Cerebellar nuclear complex (tissue), 1 donor: ENCODE measurements at places on chromosomes 2 and 18.

- no peak for DNase-seq
Measured at GRCh38 chr2:171874963-171875362, 19.1 kb downstream of the SLC25A12 start.

- no peak for DNase-seq
Measured at GRCh38 chr2:45223531-45223930, 214.3 kb upstream of the SIX2 start.

DNA sequence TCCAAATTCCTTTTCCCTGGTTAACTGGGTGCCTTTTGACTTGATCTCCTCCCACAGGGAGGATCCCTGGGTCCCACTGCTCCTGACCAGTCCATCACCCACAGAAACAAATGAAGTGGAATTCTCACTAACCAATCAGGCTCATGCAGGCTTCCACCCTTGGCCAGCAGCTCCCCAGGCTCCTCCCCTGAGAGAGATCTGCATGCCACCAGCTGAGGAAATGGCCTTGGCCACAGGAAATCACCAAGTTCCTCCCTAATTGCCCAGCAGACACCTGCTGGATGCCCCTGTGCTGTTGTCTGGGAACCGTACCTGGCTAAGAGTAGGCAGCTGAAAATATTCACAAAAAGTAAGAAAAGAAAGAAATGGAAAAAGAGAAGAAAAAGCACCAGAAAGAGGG is 207.4 kb downstream of the NCK2 start:
- DNase-seq: no peak

DNA sequence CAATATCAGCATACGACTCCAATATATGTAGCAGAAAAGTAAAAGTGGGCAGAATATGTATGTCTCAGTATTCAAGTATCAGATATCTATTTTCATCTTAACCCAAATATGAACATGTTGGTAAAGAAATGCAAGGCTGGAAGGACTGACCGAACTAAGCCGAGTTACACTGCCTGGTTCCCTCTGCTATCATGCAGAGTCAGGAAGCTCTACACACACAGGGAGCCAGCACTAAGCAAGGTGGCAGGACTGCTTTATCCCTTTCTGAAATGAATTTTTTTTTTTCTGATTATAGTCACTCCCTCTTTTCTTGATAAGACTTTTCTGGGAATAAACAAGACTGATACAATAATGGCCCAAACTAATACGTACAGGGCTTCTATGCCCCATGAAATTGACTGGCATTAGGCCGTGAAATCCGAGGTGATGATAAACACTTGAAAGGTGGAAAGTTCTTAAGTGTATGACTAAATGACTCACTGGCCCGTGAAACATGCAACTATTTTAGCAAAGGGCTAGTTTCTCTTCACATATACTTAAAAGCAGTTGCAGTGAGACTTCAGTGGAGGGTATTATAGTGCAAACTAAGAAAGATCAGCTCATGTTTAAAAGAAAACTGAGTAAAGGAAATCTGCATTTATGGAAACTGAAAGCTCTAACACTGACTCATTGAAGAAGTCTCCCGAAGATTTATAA is 14.9 kb downstream of the DPP4 start:
- no peak for DNase-seq

DNA sequence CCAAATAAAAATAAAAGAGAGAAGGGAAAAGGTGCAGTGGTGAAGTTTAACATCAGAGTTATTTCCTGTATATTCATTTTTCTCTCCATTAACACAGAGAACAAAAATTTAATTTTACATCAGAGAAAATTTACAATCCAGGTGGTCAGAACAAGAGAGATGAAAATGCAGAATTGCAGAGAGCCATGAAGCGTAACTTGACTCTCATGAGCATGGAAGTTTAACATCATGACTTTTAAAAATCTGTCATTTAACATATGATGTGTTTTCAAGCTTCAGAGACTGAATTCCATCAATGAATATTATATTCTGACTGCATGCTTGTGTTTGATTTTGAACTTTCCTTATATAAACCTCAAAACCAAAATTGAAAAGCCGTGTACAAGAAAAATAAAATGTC is 79.3 kb upstream of the ZNF397 start:
- DNase-seq: no peak

- no peak for DNase-seq
Measured at GRCh38 chr2:47516360-47517104, 113.6 kb downstream of the MSH2 start.

DNA sequence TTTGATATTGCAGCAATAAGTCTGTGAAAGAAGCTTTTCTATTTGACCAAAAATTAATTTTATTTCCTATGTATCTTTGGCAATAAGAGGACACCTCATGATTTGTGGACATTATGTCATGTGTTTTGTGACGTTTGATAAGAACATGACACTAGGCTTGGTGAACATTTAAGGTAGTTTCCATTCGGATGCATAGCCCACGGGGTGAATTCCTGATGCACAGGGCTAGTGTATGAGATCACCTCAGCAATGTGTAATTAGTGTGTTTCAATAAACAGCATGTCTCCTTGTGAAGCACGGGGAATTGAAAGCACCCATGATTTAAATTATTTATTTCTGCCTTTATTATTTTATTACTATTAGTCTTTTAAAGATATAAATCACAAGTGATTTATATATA is 146.1 kb upstream of the LINC00305 start:
- DNase-seq: no peak

- no peak for DNase-seq
Measured at GRCh38 chr18:79465392-79465991, 69.8 kb downstream of the NFATC1 start.

DNA sequence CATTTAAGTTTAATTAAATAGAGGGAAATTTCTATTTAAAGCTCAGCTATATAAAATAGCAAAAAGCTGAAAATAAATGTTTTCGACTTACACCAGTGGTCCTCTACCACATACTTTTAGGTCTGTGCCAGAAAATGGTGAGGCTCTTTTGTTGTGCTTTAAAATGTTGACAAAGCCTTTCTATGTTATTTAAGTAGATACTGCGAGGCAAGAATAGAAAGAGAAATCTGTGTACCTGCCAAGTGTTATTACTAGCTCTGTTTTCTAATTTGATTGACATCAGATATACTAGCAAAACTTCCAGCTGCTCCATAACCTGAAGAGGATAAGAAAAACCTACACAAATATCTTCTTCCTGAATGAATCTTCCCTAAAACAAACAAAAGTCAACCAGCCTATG is 53.6 kb downstream of the LPIN2 start:
- no peak for DNase-seq

DNA sequence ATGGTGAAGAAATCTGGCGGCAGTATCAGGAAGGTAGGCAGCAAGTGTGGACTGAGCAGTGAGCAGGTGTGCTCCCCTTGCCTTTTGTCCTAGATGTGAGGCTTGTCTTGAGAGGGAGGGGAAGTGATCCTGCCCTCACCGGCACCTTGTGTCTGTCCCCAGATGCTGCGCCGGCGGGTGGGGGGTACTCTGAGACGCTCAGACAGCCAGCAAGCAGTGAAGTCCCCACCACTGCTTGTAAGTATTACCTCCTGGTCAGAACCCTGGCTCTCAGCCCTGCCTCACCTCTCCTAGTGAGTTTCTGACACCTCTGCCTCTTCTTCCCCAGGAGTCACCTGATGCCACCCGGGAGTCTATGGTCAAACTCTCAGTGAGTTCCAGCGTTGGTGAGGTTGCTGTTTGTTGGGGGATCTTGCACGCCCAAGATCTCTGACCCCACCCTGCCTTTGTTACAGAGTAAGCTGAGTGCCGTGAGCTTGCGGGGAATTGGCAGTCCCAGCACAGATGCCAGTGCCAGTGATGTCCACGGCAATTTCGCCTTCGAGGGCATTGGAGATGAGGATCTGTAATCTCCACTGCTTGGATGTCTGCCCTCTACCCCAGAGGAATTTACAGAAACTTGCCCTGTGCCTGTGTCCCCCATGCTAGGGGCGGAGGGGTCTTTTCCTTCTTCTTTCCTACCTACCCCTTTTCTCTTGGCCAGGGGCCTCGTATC is 4.2 kb downstream of the ZNF513 start:
- no peak for DNase-seq

DNA sequence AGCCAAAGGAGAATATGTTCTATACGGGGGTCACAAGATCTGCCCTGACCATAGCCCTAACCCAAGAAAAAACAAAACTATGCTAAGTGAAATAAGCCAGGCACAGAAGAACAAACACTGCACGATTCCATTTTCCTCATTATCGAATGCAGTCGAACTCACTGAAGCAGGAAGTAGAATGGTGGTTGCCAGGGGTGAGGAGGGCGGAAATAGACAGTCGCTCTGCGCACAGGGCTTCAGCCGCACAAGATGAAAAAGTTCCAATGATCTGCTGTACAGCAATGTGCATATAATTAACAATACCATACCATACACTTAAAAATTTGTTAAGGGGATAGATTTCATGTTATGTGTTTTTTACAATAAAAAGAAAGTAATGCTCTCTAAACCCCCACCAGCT is 257.7 kb downstream of the TXNL1 start:
- no peak for DNase-seq

- no peak for DNase-seq
Measured at GRCh38 chr2:174551697-174552096, 45.9 kb downstream of the WIPF1 start.

GRCh38 chr2:69300650-69301049 is 86.4 kb downstream of the GFPT1 start:
- DNase-seq: no peak

DNA sequence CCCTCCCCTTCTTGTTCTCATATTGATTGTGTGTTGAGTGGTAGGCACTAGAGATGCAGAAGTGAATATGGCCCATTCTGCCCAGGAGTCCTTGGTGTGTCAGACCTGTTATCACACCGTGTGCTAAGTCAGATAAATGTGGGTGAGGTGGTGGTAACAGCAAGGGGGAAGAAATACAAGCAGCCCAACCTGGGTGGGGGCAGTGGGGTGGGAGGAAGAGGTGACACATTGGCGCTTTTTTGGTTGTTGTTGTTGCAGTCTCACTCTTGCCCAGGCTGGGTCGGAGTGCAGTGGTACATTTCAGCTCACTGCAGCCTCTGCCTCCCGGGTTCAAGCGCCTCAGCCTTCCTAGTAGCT is 12.8 kb downstream of the B3GNT2 start:
- DNase-seq: no peak

GRCh38 chr2:64998658-64999061 is 9.5 kb downstream of the SLC1A4 start:
- DNase-seq: no peak

GRCh38 chr2:202098291-202098690 is 25.2 kb downstream of the KIAA2012 start:
- DNase-seq: no peak

DNA sequence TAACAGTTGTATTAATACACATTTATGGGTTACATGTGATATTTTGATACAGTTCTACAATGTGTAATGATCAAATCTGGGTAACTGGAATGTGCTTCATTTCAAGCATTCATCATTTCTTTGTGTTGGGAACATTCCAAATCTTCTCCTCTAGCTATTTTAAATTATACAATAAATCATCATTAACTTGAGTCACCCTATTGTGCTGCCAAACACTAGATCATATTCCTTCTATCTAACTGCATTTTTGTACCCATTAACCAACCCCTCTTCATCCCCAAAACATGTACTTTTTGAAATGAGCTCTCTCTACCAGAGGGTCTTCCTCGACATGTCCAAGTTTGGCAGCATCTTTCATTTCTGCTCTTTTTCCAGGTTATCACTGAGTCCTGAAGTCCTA is 81.1 kb upstream of the TTC39C start:
- no peak for DNase-seq

DNA sequence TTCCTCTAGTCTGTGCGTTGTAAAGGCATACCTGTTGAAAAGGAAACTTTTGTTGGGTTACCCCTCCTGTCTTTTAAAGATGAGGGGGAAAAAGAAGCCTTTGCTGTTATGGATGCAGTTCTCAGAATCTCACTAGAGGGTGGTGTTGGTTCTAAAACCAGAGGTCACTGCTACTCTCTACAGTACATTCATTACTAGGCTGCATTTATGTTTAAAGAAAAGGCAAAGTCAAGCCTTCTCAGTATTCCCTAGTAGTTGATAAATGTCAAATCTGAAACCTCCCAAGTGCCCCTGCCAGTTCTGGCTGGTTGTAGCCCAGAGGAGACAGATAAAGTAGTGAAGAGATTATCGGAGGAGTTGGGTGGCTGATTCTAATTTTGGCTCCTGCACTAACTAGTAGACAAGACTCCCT is 1.4 kb upstream of the PLCL1 start:
- DNase-seq: no peak

DNA sequence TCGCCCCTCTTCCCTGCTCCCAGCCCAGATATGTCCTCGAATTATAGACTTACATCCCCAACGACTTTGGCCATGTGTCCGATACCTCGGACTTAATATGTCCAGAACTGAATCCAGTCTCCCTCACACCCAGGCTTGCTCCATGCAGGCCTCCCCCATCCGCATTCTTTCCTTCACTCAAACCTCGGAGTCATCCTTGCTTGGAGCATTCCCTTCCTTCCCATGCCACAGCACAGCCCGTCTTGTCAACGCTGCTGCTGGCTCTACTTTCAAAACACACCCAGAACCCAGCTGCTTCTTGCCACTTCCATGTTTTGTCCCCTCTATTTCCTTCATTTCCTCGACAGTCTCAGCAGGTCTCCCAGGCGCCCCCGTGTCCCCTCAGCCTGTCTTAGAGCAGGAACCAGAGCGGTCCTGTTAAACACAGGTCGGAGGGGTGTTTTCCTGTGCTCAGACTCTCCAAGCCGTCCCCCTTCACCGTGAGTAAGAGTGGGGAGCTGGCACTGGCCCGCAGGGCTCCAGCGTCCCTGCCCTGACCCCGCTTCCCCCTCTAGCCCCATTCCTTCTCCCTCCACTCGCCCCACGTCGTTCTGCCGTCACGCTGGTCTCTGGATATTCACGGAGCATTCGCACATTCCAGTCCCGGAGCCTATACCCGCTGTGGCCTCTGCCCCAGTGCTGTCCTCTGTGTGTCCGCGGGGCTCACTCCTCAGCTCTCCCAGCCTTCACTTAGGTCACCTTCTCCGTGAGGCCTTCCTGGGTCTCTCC is 54.4 kb downstream of the VAPA start:
- DNase-seq: no peak

DNA sequence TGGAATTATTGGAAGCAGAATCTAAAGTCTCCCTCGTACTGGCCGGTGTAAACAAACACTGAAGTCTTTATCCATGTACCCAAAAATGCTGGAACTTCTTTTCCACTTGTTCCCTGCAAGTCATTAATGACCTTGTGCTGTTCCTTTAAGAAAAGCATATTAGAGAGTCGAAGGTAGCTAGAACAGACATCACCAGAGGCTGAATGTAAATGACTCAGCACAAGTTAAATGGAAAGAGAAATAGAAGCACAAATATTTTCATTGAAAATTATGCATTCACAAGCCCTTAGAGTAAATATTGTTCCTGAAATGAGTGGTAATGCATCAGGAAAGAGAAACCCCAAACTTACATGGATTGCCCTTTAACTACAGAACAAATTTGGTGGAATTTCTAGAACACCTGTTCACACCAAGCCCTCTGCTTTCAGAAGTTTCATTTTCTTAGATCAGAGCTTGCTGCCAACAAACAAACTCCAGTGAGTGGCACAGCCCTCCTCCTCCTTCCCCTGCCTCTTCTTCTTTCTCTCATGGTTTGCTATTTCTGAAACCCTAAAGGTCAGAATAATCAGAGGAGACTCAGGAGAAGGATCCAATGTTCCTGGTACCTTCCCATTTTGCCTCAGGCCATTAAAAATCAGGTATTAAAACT is 264.3 kb downstream of the TXNL1 start:
- DNase-seq: no peak
